GM12864 (cell line): ENCODE measurements at places on chromosomes 7 and 10.

DNA sequence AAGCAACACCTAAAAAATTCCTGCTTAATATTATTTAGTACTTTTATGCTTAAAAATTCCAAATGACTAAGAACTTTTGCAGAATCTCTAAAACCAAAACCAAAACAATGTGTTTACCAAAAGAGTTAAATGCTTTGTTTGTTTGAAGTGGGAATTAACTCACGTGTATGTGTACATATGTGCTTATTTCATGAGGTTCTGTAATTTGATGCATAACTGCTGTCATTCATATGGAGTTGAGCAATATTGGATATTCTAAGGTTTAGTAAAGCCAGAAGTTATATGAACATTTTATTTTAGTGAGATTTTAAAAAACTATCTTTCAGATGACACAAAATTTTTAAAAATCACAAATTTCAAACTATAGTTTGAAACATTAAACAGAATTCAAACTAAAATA, 157.1 kb downstream of the PIP4K2A start:
- no peak for DNase-seq

GRCh38 chr7:140899883-140900282, 24.8 kb downstream of the BRAF start:
- no peak for DNase-seq

- DNase-seq = no peak
Measured at GRCh38 chr10:124619802-124620490, 124.2 kb downstream of the FAM53B start.

DNA sequence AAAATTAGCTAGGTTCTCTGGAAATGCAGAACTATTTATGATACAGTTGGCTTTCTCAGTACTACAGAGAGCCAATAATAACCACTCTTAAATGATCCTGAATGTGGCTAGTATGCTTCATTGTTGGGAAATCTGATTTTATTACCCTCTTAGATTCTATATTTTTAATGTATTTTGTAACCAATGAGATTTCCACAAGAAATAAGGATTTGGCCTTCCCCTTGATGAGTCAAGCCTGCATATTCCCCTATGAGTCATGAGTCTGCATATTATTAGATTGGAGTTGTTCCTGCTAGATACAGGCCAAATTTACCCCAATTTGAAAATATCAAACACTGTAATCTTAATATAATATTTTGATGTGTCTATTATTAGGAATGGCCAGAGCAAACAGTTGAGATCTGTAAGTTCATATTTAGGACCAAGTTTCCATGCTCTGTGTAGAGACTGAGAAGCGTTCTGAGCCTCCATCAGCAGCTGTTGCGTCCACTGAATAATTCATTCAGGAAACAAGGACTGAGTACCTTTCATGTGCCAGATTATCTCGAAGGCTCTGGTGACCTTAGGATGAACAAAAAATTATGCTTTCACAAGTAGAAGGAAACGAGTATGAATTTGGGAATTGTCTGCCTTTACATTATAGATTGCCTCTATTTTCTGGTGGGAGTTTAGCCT, 793.4 kb downstream of the NRG3 start:
- DNase-seq = no peak

- DNase-seq = no peak
Measured at GRCh38 chr7:103715376-103716120, 269.5 kb upstream of the SLC26A5 start.

GRCh38 chr7:49523870-49524269, 249.6 kb upstream of the VWC2 start:
- no peak for DNase-seq

DNA sequence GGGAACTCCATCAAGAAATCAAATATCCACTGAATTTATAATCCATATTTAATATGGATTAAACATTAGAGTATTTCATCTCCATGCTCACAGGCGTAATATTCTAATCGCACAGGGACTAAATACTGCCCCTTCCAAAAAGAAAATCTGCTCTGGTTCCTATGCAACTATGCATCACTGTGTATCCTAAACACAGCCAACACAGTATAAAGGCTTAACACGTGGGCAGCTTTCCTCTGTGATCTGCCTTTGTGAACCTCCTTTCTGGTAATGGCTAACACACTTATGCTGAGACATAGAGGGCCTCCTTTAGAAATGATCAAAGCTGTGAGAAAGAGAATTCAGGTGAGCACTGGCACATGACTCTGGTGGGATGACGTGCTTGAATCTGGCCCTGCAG, 110.2 kb downstream of the RAB11FIP2 start:
- no peak for DNase-seq

DNA sequence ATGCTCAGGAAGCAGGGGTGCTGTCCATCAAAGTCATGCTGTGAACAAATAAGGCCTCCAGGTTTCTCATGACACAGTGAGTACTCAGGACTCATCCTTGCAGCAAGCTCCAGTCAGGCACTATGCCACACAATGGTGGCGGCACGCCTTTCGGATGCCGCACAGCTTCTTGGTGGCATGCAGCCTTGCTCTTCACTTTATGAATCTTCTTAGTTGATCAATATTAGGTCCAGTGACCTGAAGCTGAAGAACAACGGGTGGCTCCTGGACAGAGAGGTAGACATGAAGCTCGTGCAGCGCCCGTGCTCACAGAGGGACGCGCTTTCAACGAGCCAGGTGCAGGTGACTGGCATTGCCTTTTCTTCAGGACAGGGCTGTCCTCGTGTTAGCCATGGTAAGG, 653.0 kb upstream of the MGMT start:
- DNase-seq = no peak

- DNase-seq = no peak
Measured at GRCh38 chr10:100184840-100185239, 989 bp downstream of the ERLIN1 start.

DNA sequence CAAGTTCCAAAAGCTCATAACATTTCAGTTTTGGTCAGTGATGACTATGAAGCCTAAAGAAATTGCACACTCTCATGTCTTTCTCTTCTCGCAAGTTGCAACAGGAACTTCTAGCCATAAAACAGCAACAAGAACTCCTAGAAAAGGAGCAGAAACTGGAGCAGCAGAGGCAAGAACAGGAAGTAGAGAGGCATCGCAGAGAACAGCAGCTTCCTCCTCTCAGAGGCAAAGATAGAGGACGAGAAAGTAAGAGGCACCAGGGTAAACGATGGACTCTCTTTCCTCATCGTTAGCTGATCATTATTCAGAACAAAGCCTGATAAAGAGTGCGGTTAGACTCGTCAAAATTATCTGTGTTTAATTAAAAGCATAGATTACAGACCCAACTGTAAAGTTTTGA, 94.7 kb downstream of the HDAC9 start:
- no peak for DNase-seq

GRCh38 chr7:26492816-26493215, 201.2 kb downstream of the SNX10 start:
- DNase-seq = no peak

DNA sequence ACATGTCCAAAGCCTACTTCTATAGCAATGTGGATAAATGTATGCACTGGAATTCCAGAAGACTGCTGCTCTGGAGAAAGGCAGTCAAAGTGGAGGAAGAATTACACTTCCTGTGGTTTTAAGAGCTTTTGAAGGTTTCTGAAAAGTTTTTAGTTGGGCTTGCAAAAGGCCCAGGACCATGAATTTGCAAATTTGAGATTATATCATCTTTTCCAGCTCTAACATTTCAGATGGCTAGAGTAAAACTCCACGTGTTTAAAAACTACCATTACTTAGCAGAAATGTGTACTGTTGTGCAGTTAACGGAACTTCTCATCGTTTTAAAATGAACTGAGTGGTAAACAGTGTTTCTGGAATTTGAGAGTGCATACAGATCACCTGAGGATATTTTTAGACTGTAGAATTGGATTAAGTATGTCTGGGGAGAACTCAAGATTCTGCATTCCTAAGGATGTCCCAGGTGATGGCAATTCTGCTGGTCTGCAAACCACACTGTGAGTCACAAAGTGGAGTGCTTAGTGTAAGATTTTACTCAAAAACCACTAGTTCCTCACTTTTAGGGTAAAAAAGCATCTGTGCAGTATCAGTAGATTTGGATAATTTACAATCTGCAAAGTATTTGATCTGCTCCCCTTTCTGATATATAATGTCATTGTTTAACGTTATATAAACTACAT, 32.9 kb upstream of the CCDC71L start:
- no peak for DNase-seq

- DNase-seq = no peak
Measured at GRCh38 chr10:119872610-119872859, at the start of gene MCMBP. MCMBP (minus strand) TSS chr10:119872843; CDS start chr10:119872584, 259 bp downstream.

DNA sequence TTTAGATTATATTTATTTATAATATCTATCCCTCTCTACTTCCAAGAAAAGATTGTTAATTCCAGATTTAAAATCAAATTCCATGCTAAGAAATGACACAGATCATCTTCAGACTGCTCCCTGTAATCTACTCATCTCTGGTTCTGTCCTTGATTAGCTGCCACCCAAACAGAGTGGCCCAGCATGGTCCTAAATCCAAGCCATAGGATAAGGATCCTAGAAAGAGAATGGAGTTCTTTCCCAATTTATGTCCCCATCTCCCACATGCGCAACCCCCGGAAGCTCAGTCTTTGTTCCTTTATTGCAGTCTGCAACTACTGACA, 23.4 kb upstream of the HDAC9 start:
- no peak for DNase-seq

DNA sequence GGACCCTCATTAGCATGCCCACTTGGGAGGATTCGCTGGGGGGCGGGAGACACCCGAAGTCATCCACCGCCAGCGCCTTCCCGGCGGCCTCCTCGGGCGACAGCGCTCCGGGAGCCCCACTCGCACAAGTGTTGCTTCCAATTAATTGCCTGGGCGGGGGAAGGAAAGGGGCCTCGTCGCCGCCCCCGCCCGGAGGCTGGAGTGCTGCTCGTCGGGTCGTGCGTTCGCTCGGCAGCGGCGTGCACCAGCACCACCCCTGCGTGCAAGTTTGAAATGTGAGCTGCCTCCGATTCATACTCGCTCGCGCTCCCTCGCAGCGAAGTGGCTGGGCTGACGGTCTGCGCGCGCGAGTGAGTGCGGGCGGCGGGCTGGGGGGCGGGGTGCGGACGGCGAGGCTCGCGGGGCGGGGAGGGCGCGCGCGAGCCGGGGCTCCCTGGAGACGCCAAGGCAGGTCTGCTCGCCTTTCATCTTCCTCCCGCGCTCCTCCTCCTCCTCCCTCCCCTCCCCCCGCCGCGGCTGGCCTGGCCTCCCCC, 104.6 kb upstream of the PPIF start:
- DNase-seq = no peak

GRCh38 chr10:34305189-34305588, 509.9 kb downstream of the PARD3 start:
- no peak for DNase-seq

GRCh38 chr7:101677391-101677790, 48.3 kb upstream of the MYL10 start:
- no peak for DNase-seq

DNA sequence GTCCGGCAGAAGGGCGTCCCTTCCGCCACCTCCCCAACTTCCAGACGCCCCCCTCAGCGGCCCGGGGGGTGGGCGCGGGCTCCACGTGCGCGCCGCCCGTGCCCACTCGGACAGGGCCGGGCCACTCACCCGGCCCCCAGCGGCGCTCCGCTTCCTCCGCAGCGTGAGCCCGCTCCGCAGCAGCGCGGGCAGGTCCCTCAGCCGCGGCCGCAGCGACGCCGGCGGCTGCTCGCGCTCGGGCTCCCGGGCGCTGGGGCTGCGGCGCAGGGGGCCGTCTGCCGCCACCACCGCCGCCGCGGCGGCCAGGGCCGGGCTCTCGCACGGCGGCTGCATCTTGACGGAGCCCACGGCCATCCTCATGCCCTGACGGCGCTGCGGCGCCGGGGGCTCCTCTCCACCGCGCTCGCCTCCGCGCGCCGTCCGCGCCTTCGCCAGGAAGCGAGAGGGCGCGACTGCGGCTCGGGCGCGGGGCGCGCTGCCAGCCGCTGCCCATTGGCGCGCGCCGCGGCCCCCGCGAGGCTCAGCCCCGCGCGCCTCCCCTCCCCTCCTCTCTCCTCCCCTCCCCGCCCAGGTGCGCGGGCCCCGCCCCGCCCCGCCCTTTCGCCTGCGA, at the start of gene RAPGEF5:
Gene RAPGEF5 (minus strand): TSS at position 454 of the 610 bp plus-strand sequence. CDS start 94 bp downstream, at position 360.
- no peak for DNase-seq

DNA sequence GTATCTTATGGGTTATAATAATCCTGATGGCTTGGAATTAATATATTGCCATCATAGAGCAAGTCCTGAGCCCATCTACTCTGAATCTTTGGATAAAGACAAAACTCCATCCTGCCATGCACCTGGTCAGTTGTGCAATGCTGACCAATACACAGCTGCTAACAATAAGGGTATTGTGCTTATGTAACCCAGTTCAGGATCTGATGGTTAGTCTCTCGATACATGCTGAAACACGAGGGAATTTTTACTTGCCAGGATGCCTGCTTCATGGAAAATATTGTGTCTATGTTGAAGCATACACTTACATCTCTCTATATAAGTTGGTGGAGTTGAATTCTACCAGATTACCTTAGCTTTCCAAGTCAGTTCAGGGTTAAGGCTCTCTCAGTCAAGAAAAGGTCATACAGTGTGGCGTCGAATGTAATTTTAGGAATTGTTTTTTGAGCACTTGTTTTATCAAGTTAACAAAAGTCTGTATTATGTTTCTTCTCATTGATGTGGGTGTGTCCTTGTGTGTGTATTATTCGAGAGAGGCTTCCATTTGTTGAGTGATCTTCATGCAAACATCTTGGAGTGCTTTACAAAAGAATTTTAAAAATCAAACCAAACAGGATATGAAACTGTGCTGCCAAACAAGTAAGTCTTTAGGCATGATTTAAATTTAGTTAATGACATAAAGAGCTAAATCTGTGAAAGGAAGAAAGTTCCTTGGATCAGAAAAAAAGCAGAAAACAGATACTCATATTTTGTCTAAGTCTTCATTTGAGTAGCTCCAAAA, 449.1 kb downstream of the SUGCT start:
- no peak for DNase-seq

DNA sequence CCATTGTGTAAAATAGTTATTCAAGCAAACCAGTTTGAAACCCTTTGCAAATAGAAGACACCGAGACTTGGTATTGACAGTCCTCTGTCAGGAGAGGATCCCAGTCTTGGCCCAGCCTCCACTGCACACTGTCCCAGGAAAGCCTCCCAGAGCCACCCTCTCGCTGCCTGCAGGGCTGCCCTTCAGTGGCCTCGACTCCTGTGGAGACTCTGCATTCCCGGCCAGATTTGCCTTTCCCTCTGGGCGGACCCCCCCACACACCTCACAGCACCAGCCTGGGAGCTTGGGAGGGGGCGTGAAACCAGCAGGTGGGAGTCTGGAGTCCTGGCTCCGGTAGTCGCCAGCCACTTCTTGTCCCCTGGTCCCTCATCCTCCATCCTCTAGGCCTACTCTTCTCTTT, 48.7 kb downstream of the GRK5 start:
- no peak for DNase-seq
